Stimulated activated CD8-positive, alpha-beta memory T cell treated with anti-CD3 and anti-CD28 coated beads, Interleukin-2, amount 100 ng/mL, for 1 hour (primary cell): ENCODE measurements at places on chromosomes 2 and 18.

- DNase-seq: no peak
These were observed 130.7 kb downstream of the SOCS6 start for GRCh38 chr18:70419526-70419925.

DNA sequence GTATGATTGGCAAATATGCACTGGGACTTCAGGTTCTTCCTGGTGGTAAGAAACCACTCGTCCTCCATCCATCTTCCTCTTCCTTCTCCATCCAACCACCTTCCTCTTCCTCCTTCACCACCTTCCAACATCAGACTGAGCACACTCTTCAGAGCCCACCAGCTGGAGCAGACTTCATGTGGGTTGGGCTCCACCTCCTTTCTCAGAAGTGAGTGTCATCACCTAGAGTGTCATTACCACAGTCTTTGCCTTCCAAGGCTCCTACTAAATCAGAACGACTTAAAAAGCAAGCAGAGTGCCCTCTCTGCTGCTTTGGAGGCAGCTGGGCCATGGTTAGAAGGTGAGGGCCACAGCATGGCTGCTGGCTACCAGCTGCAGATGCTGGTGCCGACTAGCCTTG, 171.6 kb downstream of the SH3RF3 start:
- no peak for DNase-seq

DNA sequence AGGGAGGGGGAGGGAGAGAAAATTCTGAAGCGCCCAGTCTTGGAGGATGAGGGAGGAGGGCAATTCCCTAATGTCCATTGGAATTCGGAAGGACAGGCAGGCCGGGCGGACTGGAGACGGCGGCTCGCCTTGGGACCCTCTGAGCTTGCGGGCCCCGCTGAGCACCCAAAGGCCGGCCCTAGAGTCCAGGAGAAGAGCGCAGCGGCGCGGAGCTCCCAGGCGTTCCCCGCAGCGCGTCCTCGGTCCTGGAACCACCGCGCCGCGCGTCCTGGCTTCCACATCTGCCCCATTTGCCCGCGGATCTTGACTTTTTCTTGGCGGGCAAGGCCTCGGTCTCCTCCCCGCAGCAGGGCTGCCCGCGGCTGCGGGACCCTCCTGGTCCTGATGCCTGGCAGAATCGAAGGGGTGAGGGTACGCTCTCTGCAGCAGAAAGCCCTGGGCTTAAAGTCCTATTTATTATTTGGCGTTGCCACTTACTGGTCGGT, 675 bp upstream of the MLPH start:
- no peak for DNase-seq

- DNase-seq: no peak
These were observed 77.4 kb downstream of the CCBE1 start for GRCh38 chr18:59619816-59620215.

DNA sequence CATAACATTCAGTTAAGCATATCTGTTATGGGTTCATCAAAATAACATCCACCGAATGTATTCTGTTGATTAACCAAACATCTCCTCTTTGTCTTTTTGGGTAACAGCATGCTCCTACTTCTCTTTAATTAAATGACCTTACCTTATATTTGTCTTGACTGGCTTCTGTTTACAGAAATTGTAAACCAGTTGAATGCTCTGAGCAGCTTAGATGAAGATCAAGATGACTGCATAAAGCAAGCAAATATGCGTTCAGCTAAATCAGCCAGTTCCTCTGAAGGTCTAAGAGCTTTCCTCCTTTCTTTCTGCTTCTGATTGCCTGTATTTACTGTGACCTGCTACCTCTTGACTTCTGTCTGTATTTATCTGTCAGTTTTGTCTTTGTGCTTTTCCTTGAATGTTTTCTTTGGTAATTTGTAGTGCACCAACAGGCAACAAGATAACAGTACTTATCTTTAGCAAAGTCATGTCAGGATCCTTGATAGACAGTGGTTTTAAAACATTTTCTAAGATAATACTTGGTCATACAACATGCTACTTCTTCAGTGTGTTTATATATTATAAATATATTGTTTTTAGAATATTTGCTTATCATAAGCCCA, 152.8 kb downstream of the EHBP1 start:
- DNase-seq: no peak

GRCh38 chr18:49565612-49566011, 3.8 kb downstream of the LIPG start:
- DNase-seq: no peak

- DNase-seq: no peak
These were observed 35.0 kb upstream of the CYP27C1 start for GRCh38 chr2:127255146-127255545.

DNA sequence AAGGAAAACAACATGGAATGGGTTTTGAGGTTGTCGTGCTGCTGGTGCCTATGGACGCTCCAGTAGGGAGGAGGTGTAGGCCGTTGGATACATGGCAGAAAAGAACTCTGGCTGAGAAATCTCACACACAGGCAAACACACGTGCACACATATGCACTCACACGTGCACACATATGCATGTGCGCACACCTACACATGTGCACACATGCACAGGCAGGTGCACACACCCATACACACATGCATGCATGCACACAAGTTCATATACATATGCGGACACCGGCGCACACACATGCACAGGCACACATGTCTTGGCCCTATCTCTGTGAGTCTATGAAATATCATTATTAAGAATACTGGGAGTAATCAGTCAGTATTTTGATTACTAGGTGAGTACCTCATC, 150.4 kb downstream of the LRRC30 start:
- DNase-seq: no peak

- DNase-seq: peak; percentile 26
These were observed 77.3 kb upstream of the PHLPP1 start for GRCh38 chr18:62637807-62638687.

- DNase-seq: no peak
These were observed 213.2 kb upstream of the HS6ST1 start for GRCh38 chr2:128531856-128532255.

- DNase-seq: no peak
These were observed 24.1 kb downstream of the ODC1 start for GRCh38 chr2:10424051-10424450.

GRCh38 chr2:47617523-47618271, 165.2 kb upstream of the MSH6 start:
- DNase-seq: no peak

DNA sequence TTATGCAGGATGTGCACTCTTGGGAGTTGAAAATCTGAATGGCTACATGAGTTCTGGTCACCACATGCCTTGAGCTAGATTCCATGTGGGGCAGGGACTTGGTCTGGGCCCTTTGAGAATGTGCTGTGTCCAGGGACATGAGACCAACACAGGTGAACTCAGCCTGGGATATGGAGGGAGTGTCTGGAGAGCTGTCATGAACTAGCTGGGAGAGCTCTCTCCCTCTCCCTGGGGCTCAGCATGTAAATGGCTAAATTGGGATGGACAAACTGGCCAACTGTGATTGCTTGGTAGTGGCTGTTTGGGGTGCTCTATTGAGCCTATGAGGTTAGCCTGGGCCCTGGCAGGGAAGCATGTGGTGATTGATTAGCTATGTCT, 105.1 kb upstream of the HS6ST1 start:
- no peak for DNase-seq

GRCh38 chr2:53633441-53633840, 134.2 kb upstream of the CHAC2 start:
- no peak for DNase-seq

DNA sequence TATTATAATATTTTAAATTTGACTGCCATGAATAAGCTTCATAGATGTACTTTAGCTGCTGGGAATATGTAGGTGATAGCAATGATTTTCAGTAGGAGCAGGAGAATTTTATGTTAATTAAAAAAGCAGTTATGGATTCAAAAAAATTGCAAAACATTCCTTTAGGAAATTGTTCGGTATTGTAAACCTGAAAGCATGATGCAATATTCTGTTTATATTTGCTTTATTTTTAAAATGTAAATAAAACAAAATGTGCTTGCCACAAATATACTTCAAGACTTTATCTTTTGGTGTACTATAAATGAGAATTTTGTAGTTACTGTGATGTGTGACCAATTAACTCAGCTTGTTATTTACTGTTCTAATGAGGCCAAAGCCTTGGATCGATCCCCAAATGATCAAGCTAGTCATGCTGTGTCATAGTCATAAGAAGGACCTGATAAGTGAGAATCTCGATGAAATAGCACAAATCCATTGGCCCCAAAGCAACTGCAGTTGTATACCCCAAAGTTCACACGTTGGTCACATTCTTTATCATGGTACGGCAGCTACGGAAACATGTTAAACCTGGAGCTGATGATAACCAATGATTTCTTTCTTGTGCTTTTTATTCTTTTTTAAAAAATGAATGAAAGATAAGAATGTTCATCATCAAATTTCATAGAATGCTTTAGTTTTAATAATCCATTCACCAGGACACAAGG, 23.6 kb upstream of the ATIC start:
- no peak for DNase-seq

GRCh38 chr18:56541793-56542192, 96.6 kb downstream of the TXNL1 start:
- no peak for DNase-seq

DNA sequence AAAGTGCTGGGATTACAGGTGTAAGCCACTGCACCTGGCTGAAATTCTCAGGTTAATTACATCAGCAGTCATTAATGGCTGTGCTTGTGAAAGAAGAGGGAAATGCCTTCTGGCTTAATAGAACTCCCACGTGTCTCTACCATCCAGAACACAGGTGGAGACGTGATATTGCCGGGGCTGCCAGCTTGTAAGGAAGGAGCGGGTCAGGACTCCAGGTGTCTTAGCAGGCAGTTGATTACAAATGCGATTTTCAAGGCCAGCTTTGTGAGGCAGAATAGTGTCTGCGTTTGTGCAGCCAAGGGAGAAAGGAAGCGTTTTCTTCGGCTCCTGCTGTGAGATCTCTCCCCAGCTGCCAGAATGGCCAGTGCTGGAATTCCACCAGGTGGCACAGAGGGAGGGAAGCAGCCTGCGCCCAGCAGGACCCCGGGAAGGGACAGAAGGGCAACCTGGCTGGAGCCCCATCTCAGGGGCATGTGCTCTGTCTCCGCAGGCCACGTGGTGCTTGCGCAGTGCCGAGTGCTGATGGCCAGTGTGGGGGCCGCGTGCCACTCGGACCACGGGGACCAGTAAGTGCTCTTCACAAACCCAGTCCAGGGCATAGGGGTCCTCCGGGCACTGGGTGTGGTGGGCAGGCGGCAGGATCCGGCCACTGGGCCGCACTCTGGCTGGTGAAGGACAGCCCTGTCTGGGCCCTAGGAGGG, 3.7 kb upstream of the ESPNL start:
- no peak for DNase-seq

DNA sequence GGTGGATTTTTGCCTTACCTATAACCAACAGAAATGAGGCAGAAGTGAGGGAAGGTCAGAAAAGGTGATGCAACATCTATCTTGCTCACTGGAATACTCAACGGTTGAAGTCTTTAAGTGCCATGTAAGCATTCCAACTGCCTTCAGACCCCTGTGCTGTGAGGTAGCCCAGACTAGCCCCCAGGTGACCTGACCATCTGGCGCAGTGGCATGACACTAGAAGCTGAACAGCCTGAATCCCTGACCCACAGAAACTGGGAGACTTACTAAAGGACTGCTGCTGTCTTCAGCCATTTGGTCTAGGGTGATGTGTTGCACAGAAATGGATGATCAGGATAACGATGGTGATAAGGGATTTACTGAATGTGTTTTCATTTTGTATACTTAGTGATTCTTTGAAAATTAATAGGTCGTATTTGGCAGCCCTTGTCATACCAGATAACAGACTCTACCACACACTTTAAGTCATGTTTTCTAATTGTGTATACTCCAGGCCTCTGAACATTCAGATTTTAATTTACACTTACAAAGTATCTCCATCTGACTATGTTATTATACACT, 161.5 kb downstream of the STK39 start:
- DNase-seq: no peak

- no peak for DNase-seq
These were observed 214.2 kb downstream of the MREG start for GRCh38 chr2:215799194-215799593.

DNA sequence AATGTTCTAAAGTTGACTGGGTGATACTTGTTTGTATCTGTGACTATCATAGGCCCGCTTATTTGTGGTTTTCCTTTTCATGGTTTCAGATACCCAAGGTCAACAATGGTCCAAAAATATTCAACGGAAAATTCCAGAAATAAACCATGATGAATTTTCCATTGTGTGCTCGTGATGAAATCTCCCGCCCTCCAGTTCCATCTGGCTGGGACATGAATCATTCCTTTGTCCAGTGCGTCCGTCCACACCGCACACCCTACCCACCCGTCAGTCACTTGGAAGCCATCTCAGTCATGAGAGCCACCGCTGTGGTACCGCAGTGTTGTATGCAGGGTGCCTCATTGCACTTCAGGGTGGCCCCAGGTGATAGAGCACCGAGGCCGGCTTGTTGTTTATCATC, 268.2 kb upstream of the PXDN start:
- DNase-seq: no peak

GRCh38 chr18:3597409-3598357, 147.7 kb downstream of the TGIF1 start:
- DNase-seq: no peak

GRCh38 chr2:148201075-148202004, 180.4 kb downstream of the MBD5 start:
- DNase-seq: peak; percentile 4

GRCh38 chr2:235533616-235534385, 40.0 kb downstream of the AGAP1 start:
- no peak for DNase-seq

DNA sequence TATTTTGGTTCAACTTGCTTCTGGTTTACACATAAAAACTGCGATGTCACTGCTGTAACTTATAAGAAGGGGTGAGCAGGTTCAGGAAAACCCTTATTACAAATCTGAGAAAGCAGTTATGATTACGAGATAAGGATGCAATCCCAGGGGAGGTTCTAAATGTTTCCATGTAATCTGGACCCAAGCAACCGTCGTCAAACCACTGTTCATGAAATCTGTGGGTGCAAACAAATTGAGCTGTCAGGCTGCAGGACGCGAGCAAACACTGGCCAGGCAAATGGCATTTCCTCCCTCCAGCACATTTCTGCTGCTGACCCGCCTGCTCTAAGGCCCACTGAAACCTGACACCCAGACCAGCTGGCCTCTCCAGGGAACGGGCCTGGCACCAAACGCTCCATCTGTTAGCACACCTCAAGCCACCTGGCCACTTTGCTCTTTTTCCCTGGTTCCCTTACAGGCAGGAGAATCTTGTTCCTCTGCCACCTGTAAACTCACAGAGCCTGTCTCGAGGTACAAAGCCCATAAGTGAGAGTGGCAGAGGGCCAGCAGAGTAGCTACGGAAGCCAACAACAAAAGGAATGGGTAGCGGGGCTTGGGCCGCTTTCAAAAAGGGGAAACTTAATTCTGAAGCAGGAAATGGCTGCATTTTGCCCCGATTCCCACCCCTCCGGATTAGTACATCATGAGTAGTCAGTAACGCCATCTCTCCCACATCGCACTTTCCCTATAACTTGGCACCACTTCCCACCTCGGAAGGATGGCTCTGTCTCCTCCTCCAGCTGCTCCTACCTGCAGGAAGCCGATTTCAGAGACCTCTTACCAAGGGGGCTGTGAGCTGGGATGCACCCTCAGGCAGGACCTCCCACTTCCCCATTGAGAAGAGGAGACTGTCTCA, 26.5 kb downstream of the CRACDL start:
- DNase-seq: no peak

DNA sequence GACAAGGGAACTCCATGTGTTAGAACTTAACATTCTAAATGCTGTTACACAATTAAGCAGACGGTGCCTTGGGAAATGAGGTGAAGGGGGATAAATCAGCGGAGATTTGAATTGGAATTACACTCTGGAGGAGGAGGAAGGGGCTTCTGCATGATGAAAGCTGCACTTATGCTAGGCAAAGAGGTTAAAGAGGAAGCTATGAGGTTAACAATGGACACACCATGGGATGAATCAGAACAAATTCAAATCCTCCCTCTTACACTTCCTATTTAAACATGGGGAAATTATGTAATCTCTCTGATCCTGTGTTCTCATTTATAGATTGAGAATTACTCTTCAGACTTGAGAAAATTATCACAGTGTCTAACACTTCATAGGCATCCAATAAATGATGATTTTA, 121.5 kb upstream of the SIX2 start:
- DNase-seq: no peak
